Stimulated activated CD8-positive, alpha-beta memory T cell treated with anti-CD3 and anti-CD28 coated beads, Interleukin-7, amount 100 ng/mL, for 1 hour (primary cell): ENCODE measurements at places on chromosomes 2 and 18.

DNA sequence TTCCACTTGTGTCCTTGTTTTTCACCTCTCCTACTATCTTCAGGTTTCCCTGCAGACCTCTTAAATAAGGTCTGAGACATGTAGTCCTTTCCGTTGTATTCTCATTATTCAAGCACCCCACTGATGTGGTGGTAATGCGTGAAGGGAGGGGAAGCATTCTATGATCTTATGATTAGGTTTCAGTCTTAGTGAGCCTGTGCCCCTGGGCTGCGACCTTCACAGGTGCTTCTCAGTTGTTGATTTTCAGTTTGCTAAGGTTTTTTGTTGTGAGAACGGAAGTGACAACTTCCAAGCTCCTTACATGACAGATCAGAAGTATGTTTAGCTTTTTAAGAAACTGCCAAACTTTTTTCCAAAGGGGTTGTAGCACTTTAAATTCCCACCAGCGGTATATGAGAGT, 41.3 kb downstream of the VPS54 start:
- DNase-seq = no peak

DNA sequence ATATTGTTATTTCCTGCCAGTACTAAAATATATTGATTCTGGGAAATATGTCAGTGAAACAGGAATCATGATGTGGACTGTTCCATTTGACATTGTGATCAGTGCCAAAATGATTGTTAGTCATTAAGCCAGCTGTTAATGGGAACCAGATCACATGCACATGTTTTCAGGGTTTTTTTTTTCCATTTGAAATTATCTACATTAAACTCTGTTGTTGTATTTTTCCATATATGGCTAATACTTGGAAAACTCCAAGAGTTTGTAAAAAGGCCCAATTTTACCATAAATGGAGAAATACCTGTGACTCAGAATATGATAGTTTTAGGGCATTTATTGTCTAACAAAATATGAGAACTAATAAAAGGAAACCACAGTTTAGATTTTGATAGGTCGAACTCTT, 13.4 kb downstream of the ITGAV start:
- no peak for DNase-seq

- DNase-seq = no peak
Observed at GRCh38 chr2:20446255-20446916, 488 bp upstream of the RHOB start.

- no peak for DNase-seq
Observed at GRCh38 chr18:58882044-58882443, 17.4 kb downstream of the ZNF532 start.

DNA sequence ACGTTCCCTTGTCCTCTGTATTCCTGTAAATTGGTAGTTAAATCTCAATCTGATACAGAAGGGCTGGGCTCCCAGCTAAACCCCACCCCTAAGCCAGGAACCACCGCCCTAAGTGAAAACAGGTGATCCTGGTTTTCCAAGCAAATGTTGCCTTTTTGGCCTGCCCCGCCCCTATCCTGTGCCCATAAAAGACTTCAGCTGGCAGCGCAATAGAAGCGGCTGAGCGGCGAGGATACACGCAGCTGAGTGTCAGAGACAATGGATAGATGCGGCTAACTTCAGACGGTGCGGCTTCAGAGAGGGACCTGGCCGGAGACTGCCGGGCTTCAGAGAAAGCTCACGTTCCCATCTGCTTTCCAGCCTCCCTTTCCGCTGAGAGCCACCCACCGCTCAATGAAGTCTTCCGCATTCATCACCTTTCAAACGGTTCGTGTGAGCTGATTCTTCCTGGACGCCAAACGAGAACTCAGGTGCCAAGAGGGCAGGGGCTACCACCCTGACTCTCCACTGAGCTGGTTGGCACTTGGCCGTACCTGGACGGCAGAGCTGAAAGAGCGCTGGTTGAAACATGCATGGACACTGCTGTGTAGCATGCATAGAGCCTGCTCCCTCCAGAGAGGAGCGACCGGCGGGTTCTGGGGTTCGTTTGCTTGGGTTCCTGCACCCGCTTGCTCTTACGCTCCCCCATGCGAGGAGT, 49.5 kb upstream of the POLE4 start:
- no peak for DNase-seq
